ENCODE measurements at places on chromosomes 6 and 20.

DNA sequence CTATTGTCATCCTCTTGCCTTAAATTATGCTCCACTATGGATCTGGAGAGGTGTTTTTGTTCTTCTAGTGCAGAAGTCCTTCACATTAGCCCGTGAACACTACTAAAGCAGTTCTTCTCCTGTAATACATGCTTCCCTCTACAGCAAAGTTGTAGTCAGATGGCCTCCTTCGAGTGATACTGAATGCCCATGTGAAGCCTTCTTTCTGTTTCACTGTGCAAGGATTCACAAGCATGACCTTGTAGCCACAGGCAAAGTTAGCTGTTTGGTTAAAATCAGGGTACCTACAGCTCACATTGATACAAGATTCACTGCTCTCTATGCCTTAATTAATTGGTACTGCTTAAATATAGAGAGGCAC is 47.6 kb downstream of the ARHGAP18 start:
- DNase-seq = no peak

GRCh38 chr20:62367633-62368391 is 700 bp upstream of the LAMA5 start:
- no peak for DNase-seq

- no peak for DNase-seq
These were observed 9.0 kb upstream of the SLC2A12 start for GRCh38 chr6:134061440-134061839.

DNA sequence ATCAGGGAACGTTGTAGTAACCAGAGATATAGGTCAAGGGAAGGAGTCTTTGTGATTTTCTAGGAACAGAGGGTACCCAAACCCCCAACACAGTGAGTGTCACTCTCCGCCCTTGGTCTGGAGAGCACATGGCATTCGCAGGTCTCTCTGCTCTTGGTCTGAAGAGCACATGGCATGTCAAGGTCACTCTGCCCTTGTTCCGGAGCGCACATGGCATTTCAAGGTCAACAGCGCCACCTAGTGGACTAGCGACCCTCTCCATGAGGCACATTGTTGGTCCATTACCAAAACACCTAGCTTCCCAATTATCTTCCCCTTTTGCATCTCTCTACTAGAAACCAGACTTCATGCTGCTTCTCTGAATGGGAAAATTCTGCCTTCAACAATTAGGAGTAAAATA is 260.0 kb downstream of the C6orf118 start:
- peak; percentile 19 for DNase-seq

GRCh38 chr20:21719592-21720214 is 14.2 kb downstream of the PAX1 start:
- peak; percentile 48 for DNase-seq

DNA sequence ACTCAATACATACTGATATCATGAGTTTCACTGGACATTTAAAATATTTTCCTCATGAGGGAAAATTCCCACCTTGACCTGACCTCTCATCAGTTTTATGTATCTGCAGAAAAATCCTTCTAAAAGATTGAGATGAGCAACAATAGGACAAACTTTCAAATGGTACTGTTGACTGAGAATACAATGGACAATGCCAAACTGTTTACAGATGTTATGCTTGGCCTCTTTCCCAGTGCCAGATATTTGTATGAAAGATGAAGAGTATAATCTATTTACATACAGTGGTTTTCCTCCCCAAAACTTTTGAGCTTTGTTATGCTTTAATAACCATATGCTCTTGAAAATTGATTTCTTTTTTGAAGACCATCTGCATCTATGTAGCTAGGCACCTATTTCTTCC is 245.1 kb upstream of the RSPO3 start:
- no peak for DNase-seq

DNA sequence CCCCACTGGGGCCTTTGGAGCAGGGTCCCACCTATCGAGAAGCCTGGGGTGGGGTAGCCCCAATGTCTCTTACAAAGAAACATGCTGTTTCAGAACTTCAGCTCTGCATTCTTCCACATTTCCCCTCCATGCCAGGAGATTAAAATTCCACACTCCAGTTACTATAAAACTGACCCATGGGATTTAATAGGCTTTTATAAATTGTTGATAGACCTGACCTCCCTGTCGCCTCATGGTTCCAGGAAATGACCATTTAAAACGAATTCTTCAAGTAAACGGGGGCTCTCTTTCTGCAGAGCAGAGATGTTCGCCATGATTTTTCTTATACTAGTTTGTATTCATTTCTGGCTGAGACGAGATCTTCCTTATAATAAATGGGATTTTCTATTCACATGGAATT is 19.3 kb downstream of the RIN2 start:
- DNase-seq = no peak

DNA sequence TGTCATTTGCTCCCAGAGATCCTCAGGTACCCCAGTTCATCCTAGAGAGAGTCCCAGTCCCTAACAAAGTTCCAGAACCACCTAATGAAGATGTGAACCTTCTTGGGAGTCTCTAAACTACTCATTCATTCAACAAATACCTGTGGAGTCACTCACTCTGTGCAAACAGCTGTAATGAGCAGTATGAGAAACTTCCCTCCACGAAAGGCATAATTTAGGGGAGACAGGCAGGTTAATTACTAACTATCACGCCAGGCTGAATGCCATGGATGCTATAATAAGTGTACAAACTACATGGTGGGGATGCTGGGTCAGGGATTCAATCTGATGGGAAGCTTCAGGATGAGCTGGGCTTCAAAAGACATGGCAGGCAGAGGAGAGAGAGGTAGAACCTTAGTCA is 70.1 kb upstream of the AFDN start:
- no peak for DNase-seq

DNA sequence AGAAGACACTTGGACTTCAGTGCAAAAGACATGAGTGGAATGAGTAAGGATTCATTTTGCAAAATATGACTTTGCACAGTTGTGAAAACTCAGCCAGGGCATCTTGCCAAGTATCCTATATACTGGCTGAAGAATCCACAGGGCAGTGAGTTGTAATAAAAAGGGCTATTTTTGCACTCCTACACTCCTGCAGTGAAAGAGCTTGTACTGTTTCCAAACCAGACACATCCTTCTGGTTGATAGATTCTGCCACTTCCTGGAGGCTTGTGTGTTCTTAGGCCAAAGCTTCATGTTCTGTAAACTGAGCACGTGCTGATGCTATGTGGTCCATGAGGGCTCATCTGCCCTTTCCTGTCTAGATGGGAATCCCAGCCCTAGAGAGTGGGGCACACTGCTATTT is 34.9 kb downstream of the GMPR start:
- no peak for DNase-seq

- no peak for DNase-seq
These were observed 137.0 kb downstream of the IMPG1 start for GRCh38 chr6:75935473-75935793.

- no peak for DNase-seq
These were observed 212.6 kb upstream of the PCSK2 start for GRCh38 chr20:17014217-17014616.

GRCh38 chr6:145878591-145879295 is 64.1 kb upstream of the FBXO30 start:
- no peak for DNase-seq

GRCh38 chr6:165728216-165728615 is 65.2 kb upstream of the PDE10A start:
- no peak for DNase-seq

GRCh38 chr20:51313358-51313827 is 229.1 kb downstream of the NFATC2 start:
- DNase-seq = no peak

DNA sequence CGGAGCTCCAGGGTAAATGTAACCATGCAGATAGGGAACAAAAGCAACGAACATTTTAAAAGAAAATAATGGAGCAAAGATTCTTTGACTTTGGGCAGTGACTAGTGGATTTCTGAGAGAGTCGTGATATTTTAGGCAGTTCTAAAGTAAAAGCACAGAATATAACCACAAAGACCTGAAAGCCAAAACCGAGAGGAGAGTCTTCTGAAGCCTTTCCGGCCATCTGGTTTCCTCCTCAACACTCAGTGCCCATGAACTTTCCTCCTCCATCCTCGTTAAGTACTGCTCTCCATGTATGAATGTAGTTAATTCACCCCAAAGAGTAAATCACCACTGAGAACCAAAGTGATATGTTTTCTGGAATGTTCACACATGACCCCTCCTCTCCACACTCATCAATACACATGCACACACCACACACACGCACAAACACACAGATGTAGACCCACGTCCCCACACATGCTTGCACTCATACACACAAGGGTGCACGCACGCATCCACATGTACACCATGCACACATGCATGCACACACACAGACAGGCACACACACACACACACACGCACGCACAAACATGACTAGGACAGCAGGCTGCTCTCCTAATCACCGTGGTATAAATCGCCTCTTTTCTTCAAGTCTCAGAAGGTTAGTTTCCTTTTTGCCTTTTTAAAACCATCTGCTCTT is 109.5 kb downstream of the MYLK4 start:
- DNase-seq = no peak

- DNase-seq = no peak
These were observed 18.7 kb upstream of the PLCG1 start for GRCh38 chr20:41118632-41119031.

GRCh38 chr20:36833275-36834020 is 42.5 kb upstream of the TLDC2 start:
- no peak for DNase-seq

GRCh38 chr6:136226027-136226673 is 24.0 kb downstream of the MTFR2 start:
- no peak for DNase-seq

- no peak for DNase-seq
These were observed 315.1 kb upstream of the PRND start for GRCh38 chr20:4406627-4407026.

DNA sequence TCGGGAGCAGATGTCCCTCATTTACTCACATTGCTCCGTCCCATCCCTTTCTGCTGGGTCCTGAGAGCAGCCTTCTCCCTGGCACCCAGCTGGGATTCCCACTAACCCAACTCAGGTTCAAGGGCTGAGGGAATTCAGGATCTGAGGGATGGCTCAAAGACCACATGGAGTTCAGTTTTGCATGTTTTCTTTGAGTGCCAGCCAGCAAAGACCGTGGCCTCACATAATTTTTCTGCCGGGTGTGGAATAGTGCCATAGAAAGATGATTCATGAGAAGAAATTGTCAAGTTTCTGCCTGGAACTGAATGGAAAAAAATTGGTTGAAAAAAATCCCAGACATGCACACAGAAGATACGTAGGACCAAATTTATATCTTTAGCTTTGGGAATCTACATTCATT is 168.6 kb downstream of the CD83 start:
- DNase-seq = no peak

DNA sequence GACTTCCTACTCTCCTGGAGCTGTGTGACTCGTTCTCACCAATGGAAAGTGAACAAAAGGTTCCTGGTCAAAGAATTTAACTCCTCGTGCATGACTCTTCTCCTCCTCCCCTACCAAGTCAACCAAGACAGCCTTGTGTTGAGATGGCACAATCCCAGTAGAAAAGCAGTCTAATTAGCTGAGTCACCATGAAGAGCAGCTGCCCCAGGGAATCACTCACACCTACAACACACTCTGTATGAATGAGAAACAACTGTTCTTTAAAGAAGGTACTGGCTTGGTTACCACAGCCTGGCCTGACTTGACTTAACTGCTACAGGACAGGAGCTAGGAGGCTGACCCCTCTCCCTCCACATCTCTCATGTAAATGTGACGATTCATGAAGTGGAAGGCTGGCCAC is 2.9 kb upstream of the HLA-DOB start:
- no peak for DNase-seq

GRCh38 chr20:21100578-21101452 is 5.3 kb downstream of the LINC00237 start:
- no peak for DNase-seq

DNA sequence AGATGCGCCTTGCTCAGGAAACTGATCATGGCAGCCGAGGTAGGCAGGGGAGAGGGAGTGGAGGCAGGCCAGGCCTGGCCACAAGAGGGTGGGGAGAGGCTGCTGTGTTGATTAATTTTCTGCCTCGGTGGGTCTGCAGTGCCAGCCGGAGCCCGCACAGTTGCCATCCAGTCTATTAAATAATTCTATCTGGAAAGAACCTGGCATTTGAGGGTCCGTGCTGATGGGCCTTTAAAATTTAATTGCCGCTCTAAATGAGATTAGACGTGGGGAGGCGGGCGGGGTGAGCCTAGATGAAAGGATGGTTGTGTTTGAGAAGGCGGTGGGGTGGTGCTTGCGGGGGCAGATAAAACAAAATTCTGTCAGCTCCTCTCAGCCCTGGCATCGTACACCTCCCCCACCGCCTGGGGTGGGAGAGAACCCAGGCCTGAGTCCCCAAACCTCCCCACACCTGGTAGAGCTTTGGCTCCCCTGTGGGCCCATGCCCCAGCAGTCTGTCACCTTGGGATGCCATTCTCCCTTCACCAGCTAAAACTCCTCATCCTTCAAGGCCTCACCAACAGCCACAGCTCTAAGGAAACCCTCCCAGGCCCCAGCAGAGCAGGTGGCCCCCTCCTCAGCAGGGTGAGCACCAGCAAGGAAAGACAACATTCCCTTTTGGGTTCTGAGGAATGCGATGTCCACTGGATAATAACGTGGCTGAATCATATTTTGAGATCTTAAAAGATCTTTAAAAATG is 167.3 kb downstream of the GRM4 start:
- DNase-seq = no peak

GRCh38 chr6:140602431-140603248 is 1228.2 kb upstream of the CITED2 start:
- DNase-seq = no peak

GRCh38 chr6:27541212-27541932 is 68.5 kb upstream of the ZNF184 start:
- DNase-seq = no peak

GRCh38 chr20:50991076-50991475 is 31.8 kb downstream of the KCNG1 start:
- DNase-seq = no peak

- DNase-seq = no peak
These were observed 97.5 kb downstream of the FOXO3 start for GRCh38 chr6:108658174-108658573.

GRCh38 chr6:33280539-33280938 is 3.6 kb downstream of the B3GALT4 start:
- no peak for DNase-seq

DNA sequence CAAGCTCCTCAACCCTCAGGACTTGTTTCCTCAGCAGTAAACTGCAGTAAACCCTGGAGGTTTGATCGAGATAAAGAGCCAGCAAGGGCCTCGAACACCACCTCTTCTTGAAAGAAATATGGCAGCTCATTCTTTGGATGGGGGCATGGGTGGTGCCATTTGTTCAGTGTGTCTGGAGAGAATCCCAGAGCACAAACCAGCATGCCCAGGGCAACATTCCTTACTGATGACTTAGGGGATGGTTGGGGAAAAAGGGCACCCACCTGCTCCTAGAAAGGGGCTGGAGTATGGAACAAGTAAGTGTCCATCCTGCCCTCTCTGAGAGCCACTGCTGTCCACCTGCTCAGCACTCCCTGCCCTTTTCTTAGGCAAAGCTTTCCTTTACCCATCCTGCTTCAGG is 31.3 kb upstream of the ZFAND3 start:
- no peak for DNase-seq

- no peak for DNase-seq
These were observed 30.7 kb upstream of the MC3R start for GRCh38 chr20:56217829-56218228.

- DNase-seq = peak; percentile 4
These were observed 58.4 kb downstream of the SMLR1 start for GRCh38 chr6:130885392-130886192.

GRCh38 chr20:59575216-59575615 is 29.1 kb upstream of the PHACTR3 start:
- DNase-seq = no peak

- DNase-seq = no peak
These were observed 72.2 kb downstream of the UNC5CL start for GRCh38 chr6:40966860-40967259.

GRCh38 chr6:166739976-166740318 is 112.9 kb upstream of the RPS6KA2 start:
- DNase-seq = no peak

GRCh38 chr6:25266456-25267100 is 12.6 kb upstream of the CARMIL1 start:
- DNase-seq = no peak

All from NCI-H2029 (cell line).